Activated CD4-positive, alpha-beta memory T cell treated with anti-CD3 and anti-CD28 coated beads for 36 hours (primary cell): ENCODE measurements at places on chromosomes 16 and 17.
A peak's percentile ranks its signal among the peaks of the same experiment; 100 is the strongest.

DNA sequence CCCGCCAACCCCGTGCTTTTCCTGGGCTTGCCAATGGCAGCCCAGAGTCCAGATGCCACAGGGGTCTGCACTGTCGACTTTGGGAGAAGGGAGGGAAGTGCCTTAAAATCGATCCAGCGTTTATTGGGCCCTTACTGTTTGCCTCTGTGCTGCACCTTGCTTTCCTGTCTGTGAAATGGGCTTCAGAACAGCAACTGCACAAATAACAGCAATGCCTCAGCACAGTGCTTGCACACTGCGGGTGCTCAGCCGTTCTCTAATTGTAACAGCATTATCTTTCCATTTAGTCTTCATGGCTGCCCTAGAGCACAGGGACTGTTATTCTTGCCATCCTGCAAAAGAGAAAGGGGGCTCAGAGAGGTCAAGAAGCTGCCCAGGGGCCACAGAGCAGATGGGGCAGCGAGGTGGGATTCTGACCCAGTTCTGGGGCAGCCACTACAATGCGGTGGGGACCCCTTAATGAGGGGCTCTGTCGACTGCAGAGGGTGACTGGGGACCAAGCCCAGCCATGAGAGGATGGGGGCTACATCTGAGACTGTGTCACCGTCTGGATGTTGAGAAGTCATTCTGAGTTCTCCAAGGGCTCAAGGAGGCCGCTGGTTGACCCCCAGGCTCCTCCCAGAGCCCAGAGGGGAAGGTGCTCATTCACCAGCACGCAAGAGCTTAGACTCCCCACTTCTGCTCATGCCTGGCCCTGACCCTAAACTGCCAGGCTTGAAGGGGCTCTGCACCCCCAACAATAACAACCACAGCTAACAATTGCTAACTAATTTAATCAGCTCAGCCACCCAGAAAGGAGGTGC lies 9.4 kb upstream of the FOXF1 start:
- H3K27ac ChIP-seq, result no peak overlapping the region
- H3K36me3 ChIP-seq, result no peaks in the 10 kb centered on the region
- no peak for DNase-seq
- H3K27me3 ChIP-seq, result peaks cover 73% of the 10 kb centered on the region
- H3K4me1 ChIP-seq, result peaks cover 6% of the 10 kb centered on the region

GRCh38 chr16:67088551-67088950 lies 21.2 kb upstream of the PHAF1 start:
- H3K36me3 ChIP-seq, result peaks cover 13% of the 10 kb centered on the region
- no peak overlapping the region for H3K4me3 ChIP-seq
- H3K4me1 ChIP-seq, result peaks cover 13% of the 10 kb centered on the region
- DNase-seq, result no peak

DNA sequence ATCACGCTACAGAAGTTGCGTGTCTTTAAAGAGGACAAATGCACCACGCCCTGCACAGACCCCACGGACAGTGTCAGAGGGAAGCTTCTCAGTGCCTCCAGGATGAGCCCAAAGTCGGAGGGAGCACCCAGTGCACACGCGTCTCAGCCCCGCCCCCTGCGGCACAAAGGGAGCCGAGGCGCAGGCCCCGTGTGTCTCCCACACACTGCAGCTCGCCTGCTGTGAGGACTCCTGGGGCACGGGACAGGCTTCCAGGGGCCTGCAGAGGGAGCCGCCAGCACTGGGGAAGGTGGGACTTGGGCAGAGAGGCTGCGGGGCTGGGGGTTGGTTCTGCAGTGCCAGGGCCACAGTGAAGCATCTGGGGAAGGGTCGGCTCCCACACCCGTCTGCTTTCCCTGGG lies 77.4 kb downstream of the LMF1 start:
- H3K27me3 ChIP-seq, result no peaks in the 10 kb centered on the region
- H3K36me3 ChIP-seq, result no peaks in the 10 kb centered on the region

- H3K36me3 ChIP-seq, result no peaks in the 10 kb centered on the region
- no peak overlapping the region for H3K27ac ChIP-seq
- no peak for DNase-seq
- H3K4me1 ChIP-seq, result peaks cover 18% of the 10 kb centered on the region
- H3K27me3 ChIP-seq, result no peaks in the 10 kb centered on the region
Observed at GRCh38 chr17:20059728-20060188, 50.6 kb downstream of the SPECC1 start.

DNA sequence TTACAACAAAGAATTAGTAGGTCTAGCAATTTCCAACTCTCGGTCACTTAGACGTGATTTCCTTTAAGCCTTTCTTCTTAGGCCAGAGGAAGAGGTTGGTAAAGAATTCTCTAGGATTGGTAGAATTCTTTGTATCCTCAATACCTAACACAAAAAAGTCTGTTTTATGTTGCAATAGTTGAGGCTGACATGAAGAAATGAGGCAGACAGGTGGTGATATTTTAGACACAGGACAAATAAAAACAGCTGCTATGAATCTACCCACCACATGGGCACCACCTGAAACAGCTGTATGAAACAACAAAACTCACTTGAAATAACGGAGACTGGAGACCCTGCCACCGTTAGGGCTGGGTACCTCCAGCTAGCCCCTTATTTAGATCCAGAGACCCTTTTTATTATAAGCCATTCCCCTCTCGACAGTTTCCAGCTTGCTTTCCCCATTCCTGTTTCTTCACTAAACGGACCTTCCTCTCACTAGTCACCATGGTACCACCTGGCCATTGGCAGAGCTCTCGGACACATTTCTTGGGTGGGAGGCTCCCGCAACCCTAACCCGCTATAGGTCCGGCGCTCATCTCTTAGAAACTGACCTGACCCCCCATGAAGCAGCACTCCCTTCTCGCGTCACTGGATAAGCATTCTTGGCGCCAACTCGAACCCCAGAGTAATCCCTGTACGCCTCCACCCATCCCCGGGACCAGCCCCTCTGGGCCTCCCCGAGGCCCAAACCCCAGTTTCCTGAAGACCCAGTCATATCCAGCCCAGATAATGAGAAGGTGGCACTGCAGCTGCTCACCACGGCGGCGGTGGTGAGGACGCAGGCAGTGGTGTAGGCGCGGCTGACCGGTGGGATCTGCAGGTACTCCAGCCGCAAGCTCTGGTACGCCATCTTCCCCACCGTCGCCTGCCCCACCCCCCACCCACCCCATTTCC lies at the start of gene DERL2:
TSS of gene DERL2 (minus strand) at position 909 of the 936 bp plus-strand sequence. CDS start at position 892, 17 bp downstream.
- H3K4me1 ChIP-seq, result peaks cover 54% of the 10 kb centered on the region
- DNase-seq, result no peak
- peaks cover 46% of the 10 kb centered on the region for H3K36me3 ChIP-seq
- peak within 1 kb of the TSS; percentile 98 for H3K27ac ChIP-seq
- H3K4me3 ChIP-seq, result peak within 1 kb of the TSS; percentile 88
- H3K27me3 ChIP-seq, result no peaks in the 10 kb centered on the region

GRCh38 chr16:63983401-63983800 lies 1138.5 kb downstream of the CDH11 start:
- peaks cover 2% of the 10 kb centered on the region for H3K36me3 ChIP-seq
- DNase-seq, result no peak
- H3K4me3 ChIP-seq, result no peak overlapping the region
- H3K27ac ChIP-seq, result no peak overlapping the region

DNA sequence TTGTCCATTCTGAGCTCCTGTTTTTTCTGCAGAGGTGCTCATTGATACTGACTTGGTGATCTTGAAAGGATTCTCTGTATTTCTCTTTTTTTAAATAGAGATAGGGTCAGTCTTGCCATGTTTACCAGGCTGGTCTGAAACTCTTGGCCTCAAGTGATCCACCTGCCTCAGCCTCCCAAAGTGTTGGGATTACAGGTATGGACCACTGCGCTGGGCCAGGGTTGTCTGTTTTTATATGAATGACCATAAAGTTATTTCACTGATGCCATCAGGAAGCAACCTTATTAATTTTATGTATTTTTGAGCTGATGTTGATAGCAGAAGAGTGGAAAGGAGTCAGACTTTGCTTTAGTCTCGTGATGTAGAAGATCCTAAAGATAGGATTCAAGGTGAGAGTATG lies 35.7 kb upstream of the METTL9 start:
- no peak for DNase-seq
- H3K27me3 ChIP-seq, result no peaks in the 10 kb centered on the region
- no peak overlapping the region for H3K27ac ChIP-seq
- peaks cover 3% of the 10 kb centered on the region for H3K4me1 ChIP-seq

DNA sequence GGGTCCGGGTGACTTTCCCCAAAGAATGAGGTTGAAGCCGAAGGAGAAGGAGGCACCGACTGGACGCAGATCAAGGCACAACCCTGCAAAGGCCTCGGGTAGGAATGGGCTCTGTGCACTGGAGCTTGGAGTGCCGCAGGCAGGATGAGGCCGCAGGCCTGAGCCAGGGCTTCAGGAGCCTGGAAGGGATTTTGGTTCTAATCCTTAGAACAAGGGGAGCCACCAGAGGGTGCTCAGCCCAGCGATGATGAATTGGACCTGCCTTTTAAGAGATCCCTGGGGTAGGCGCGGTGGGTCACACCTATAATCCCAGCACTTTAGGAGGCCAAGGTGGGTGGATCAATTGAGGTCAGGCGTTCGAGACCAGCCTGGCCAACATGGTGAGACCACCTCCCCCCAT lies 8.1 kb downstream of the CIBAR2 start:
- H3K4me3 ChIP-seq, result no peak overlapping the region
- H3K27me3 ChIP-seq, result no peaks in the 10 kb centered on the region
- no peak overlapping the region for H3K27ac ChIP-seq
- DNase-seq, result no peak
- H3K36me3 ChIP-seq, result no peaks in the 10 kb centered on the region

GRCh38 chr16:14458576-14458975 lies 171.5 kb downstream of the PARN start:
- no peaks in the 10 kb centered on the region for H3K4me1 ChIP-seq
- H3K36me3 ChIP-seq, result peaks cover 22% of the 10 kb centered on the region
- no peaks in the 10 kb centered on the region for H3K27me3 ChIP-seq
- no peak for DNase-seq

GRCh38 chr17:77120868-77121267 lies 19.9 kb upstream of the SEC14L1 start:
- H3K36me3 ChIP-seq, result no peaks in the 10 kb centered on the region
- no peak overlapping the region for H3K4me3 ChIP-seq

GRCh38 chr17:11836508-11836907 lies 160.8 kb downstream of the ZNF18 start:
- H3K27ac ChIP-seq, result no peak overlapping the region
- H3K4me1 ChIP-seq, result no peaks in the 10 kb centered on the region
- H3K36me3 ChIP-seq, result no peaks in the 10 kb centered on the region
- DNase-seq, result no peak
- H3K4me3 ChIP-seq, result no peak overlapping the region

DNA sequence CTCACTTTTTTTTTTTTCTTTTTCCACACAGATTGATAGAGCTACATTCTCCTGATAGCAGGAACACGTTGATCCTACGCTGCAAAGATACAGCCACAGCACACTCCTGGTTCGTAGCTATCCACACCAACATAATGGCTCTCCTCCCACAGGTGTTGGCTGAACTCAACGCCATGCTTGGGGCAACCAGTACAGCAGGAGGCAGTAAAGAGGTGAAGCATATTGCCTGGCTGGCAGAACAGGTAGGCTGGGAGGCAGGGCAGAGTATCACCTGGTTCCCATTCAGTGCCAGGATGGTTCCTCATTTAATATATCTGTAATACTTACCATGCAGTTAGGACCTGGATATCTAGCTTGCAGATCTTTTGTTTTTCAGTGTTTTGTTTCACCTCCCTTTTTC lies 51.1 kb upstream of the VPS4A start:
- no peaks in the 10 kb centered on the region for H3K36me3 ChIP-seq
- H3K4me1 ChIP-seq, result peaks cover 3% of the 10 kb centered on the region
- no peaks in the 10 kb centered on the region for H3K27me3 ChIP-seq
- H3K4me3 ChIP-seq, result no peak overlapping the region

DNA sequence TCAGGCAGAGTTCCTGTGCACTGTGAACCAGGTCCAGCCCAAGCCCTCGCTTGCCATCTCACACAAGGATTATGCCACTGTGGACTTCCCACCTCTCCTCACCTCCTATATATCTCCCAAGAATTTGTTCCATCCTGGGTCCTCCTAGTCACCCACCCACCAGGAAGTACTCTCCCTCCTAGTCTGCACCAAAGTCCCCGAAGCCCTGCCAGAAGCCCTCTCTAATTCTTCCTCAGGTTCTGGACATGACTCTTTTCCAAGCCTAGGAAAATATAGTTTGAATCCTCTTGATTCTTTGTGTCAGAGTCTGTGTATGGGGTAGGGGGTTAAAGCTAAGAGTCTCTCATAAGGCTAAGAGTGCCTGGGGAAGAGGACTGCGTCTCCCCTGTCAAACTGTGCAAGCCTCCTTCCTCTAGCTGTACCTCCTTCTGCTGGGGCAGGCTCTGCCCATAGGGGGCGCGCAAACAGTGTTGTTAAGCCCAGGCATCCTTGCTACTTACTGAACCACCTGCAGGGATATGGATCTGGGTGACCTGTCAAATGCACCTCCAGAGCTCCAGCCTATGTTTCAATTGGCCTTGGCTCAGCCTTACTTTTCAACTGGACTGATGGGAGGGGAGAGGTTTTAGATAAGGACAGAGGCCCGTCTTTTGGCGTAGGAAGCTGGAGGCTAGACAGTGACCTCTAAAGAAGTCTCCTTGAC lies 16.6 kb upstream of the DLX4 start:
- no peak overlapping the region for H3K4me3 ChIP-seq
- H3K36me3 ChIP-seq, result no peaks in the 10 kb centered on the region
- H3K4me1 ChIP-seq, result no peaks in the 10 kb centered on the region
- peaks cover 47% of the 10 kb centered on the region for H3K27me3 ChIP-seq
- no peak overlapping the region for H3K27ac ChIP-seq

DNA sequence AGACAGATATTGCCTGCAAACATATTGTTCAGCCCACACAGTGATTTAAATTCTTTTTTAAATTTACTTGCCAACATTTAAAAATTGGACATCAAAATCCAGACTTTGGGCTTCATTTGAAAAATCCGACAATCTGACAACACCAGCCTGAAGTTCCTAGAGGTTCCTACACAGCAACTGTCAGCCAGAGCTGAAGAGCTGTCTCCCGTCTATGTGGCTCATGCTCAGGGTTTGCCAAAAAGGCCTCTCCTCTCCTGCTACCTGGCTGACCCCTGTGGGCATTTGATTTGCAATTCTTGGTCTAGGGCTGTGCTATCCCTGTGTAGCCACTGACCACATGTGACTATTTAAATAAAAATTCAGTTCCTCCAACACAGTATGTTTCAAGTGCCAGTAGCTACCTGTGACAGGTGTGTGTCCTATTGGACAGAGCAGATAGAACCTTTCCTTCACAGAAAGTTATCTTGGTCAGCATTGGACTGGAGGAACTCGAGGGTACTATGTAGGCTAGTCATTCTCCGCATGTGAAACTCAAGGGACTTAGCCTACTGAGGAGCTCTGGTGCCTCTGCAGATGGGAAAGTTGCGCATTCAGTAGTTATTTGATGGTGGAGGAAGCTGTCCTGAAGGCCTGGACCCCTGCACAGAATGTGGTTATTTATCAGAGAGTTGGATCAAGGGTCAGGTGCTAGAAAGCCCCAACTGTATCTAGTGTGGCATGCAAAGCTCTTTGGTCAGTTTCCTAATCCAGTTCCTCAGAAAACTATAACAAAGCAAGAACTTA lies 2.7 kb downstream of the LYRM1 start:
- DNase-seq, result no peak
- H3K27ac ChIP-seq, result no peak overlapping the region
- H3K4me3 ChIP-seq, result peak overlapping the region; percentile 14
- no peaks in the 10 kb centered on the region for H3K27me3 ChIP-seq
- peaks cover 55% of the 10 kb centered on the region for H3K4me1 ChIP-seq

- peak overlapping the region; percentile 91 for H3K4me3 ChIP-seq
- H3K4me1 ChIP-seq, result peaks cover 23% of the 10 kb centered on the region
- no peak for DNase-seq
- H3K27me3 ChIP-seq, result no peaks in the 10 kb centered on the region
- H3K27ac ChIP-seq, result peak overlapping the region; percentile 77
- peaks cover 16% of the 10 kb centered on the region for H3K36me3 ChIP-seq
Observed at GRCh38 chr16:30747331-30747730, 894 bp upstream of the PHKG2 start.

GRCh38 chr17:3766779-3767178 lies 34.2 kb downstream of the ITGAE start:
- no peak overlapping the region for H3K4me3 ChIP-seq
- peak; percentile 51 for DNase-seq
- H3K27me3 ChIP-seq, result peaks cover 2% of the 10 kb centered on the region
